Dorsolateral prefrontal cortex (tissue), 122 donors: ENCODE measurements at places on chromosomes 3 and 15.

- no peak for DNase-seq
These were observed 161.3 kb downstream of the OCA2 start for GRCh38 chr15:27937851-27938250.

- DNase-seq: no peak
These were observed 8.5 kb upstream of the FANCD2 start for GRCh38 chr3:10017636-10018292.

DNA sequence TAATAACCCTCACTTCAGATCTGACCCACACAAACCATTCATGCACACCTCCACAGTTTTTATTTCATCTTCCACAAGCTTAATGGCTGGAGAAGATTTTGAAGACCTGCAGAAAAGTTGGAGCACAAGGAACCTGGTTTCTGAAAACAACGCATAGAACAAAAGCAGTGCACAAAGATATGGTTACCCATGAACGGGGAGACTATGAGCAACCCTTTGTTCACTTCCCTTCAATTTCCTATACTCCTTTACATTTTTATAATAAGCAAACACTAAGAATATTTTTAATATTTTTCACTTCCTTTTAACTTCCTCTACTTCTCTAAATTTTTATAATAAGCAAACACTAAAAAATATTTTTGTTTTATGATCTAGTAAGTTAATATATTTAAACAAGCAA, 103.5 kb upstream of the UBE2E2 start:
- no peak for DNase-seq

DNA sequence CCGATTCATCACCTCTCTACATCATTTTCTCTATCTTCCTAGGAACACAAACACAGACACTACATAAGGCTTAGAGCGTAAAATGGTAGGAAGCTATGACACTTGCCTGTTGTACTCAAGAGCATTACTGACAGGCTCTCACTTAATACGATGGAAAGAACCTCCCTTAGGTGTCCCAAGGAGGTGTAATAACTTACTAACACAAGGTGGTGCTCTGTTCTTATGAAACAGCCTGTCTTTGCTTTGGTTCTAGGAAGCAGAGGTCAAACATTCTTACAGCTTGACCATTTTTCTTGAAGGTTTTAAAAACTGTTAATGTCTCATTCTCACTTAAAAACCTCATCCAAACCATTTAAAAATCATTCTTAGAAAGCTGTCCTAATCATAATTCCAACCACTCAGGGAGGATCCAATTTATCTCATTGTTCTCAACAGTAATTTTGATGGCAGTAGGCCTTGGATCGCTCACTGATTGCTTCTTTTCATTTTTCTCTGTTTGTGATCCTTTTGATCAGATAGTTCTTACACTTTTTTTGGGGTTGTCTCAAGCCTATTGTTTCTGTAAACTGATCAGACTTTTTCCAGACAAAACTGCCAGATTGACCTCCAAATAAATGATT, 317.8 kb upstream of the AGTR1 start:
- no peak for DNase-seq

GRCh38 chr15:94015324-94015723, 216.0 kb upstream of the MCTP2 start:
- DNase-seq: no peak

- DNase-seq: no peak
These were observed 161.3 kb downstream of the KLF13 start for GRCh38 chr15:31487811-31488436.

DNA sequence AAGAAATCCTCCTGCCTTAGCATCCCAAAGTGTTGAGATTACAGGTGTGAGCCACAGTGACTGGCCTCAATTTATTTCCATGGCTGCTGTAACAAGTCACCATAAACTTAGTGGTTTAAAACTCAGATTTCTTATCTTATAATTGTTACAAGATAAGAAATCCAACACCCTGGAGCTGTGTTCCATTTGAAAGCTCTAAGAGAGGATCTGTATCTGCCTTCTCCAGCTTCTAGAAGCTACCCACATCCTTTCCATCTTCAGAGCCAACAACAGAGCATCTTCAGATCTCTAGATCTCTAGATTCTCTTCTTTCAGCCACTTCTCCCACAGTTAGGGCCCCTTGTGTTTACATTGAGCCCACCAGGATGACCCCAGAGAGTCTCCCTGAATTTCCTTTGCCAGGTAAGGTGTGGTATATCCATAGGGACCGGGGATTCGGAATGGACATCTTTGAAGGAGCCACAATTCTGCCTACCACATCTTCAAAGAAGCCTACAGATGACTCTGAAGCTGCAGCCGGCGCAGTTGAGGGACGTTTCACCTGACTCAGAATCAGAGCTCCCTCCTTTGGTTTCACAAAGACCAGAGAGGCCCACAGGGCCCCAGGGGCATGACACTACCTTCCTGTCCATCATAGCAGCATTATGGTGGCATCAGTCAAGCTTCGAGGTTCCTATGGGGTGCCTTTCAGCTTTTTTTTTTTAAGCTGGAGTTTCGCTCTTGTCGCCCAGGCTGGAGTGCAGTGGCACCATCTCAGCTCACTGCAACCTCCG, 87.0 kb upstream of the IGF1R start:
- DNase-seq: no peak
